ENCODE measurements at places on chromosomes 13 and 19.

DNA sequence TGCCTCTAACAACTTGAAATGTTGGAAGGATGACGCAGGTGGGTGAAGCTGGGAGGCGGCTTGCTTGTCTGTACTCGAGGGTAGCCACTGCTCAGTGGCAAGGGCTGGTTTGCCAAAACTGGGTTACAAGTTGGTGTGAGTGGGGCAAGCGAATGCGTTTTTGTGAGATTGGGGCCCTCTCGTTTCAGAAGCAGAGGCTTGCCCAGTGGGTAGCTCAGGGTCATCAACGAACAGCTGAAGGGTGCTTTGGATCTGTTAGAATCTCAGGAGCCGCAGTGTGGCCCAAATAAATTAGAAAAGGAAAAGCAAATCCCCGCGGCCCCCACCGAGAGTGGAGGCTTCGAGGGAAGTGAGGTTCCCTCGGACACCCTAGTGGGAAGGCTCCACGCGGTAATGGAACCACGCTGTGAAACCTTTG lies 7.3 kb downstream of the ATP4B start:
- no peak for DNase-seq

DNA sequence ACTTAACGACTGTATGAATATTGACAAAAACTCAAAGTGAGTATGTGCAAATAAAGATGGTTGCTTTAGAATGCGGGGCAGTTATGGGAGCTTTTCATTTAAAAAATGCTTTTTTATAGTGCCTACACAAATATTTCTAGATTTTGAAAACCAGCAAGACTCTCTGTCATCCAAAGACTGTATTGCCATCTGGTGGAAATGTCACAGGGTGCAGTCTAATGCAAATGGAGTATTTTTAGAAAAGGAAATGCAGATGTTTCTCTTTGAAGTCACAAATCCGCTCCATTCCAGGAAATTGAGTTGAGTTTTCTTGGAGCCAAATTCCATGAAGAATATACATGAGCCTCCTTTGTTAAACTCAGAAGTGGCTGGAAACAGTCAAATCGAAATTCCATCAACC lies 2.3 kb upstream of the C1QTNF9B start:
- DNase-seq: peak; percentile 6

DNA sequence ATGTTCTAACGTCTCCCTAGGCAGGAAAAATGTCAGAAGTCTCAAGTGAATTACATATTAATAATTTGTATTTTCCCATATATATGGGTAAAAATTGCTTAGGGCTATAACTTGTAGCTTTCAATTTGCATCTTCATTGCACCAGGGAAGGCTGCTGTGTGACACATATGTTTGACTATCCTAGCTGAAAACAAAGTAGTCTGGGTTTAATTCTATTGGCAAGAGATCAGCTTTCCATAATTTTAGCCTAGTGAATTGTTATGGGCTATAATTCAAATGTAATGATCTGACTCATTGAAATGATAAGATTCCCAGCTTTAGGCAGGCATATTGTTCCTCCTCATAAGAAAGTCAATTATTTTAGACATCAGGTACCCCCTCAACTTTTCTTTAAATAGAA lies 553.1 kb downstream of the DCT start:
- DNase-seq: no peak

- DNase-seq: no peak
Observed at GRCh38 chr19:21883516-21883915, 47.5 kb upstream of the ZNF43 start.

DNA sequence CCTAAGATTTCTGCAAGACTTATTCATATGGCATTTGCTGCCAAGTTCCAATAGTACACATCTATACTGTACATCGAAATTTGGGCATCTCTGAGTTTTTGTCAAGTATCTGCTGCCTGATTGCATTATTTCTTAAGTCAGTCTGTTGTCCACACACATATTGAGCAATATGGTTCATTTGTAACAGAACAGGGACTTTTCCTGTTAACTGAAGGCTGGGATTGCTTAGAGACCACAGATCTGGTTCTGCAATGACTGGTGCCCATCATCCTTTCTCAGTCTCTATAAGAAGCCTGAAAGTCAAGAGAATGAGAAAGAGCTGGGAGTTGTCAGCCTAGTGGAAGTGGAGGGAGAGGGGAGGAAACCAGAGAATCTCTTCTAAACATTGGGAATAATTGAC lies 22.5 kb upstream of the MYCBP2 start:
- DNase-seq: no peak

DNA sequence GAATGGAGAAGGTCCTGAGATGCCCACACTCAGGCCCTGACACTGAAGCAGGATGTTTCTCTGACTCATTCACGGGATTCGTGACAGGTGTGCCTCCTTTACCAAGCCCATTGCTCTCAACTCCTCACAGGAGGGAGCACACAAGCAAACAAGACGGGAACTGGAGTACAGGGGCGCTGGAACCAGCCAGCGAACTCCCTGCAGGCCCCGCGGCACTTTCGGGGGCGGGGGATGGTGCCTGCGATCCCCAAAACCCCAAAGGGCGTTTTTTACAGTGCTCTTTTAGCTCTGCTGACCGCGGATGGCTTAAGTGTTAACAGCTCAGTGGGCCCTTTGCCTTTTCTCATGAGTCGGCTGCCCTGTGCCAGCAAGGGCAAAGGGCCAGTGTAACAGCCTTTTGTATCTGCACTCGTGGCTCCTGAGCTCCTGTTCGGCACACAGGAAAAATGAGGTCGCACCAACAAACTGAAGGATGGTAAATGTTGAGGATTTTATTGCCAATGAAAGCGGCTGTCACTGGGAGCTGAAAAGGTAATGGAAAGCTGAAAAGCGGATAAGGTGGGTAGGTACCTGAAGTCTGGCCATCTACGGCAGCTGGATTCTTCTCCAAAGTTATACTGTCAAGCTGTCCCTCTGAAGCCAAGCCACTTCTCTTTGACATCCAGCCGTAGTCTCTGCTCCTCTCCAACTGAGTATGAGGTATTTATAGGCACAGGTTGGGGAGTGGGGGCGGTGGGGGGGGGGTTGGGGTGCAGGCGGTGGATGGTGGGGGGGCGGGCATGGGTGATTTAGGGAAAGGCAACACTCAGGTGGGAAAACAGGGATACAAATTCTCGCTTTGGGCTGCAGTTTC lies 65.0 kb upstream of the TRPC4 start:
- DNase-seq: no peak

- no peak for DNase-seq
Observed at GRCh38 chr13:111897846-111898215, 169.1 kb upstream of the SOX1 start.

- no peak for DNase-seq
Observed at GRCh38 chr13:113802090-113802531, 43.1 kb downstream of the TMEM255B start.

- DNase-seq: no peak
Observed at GRCh38 chr13:32125221-32125689, 93.7 kb downstream of the FRY start.

GRCh38 chr13:67167420-67167819 lies 62.7 kb downstream of the PCDH9 start:
- no peak for DNase-seq

- no peak for DNase-seq
Observed at GRCh38 chr19:4256563-4256962, 9.7 kb downstream of the YJU2 start.

- no peak for DNase-seq
Observed at GRCh38 chr19:3054265-3054971, 7.9 kb downstream of the TLE5 start.

GRCh38 chr19:47767349-47767748 lies 11.2 kb upstream of the SELENOW start:
- no peak for DNase-seq

GRCh38 chr19:47268028-47268427 lies 6.7 kb upstream of the INAFM1 start:
- no peak for DNase-seq

DNA sequence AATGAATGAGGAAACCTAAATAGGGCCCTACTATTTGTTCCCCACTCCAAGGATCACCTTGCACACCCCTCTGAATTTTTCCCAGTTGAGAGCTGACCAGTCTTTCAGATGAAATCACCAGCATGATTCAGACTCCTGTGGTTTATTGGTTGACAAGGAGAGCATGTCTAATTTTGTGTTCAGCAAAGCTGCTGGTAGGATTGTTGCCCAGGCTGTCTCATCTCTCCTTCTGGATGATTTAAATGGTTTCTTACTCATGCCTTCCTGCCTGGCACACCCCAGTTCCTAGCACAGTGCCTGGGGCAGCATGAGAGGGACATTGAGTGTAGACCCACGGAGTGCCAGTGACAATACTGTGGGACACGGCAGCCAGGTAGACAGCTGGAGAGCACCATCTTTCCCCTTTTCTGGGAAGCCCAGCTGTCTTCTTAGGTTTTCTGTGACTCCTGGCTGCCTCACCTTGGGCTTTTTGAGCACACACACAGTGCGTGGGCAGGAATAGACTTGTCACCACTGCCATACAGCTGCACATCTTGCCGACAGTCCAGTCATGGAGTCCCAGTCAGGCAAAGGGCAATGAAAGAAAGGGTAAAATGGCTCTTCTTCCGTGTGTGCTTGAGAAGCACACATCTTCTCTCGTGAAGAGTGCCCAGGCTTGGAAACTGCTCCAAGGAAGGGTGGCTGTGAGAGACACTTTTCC lies 12.3 kb downstream of the FGF9 start:
- no peak for DNase-seq
